ENCODE measurements at places on chromosomes 13 and 19.

GRCh38 chr13:51258612-51259548 lies 36.7 kb downstream of the FAM124A start:
- no peak for DNase-seq

- DNase-seq, result no peak
Measured at GRCh38 chr13:29922281-29922821, 71.9 kb upstream of the UBL3 start.

DNA sequence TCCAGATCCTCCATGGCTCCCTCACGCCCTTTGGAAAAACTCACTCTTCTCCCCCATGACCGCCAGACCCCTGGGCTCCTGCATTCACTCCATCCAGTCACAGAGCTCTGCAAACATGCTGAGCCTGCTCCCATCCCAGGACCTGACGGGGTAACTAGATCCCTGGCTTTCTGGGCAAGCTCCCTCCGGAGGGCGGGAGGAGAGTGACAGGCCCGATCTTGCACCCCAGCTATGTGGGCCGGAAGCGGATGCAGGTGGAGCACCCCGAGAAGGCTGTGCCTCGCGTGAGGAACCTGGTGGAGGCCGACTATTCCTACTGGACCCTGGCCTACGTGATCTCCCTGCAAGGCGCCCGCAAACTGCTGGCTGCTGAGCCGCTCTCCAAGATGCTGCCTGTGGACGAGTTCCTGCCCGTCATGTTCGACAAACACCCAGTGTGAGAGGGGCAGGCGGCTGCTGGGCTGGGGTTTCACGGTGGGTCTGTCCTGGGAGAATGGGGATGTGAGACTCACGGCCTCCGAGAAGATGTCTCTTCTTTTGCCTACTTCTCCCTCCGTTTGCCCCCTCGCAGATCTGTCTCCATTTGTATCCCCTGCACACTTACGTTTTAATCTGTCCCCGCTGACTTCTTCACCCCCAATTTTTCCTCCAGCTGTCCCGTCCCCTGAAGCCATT lies 25.2 kb downstream of the COLGALT1 start:
- DNase-seq, result no peak

GRCh38 chr13:42266473-42266872 lies 5.5 kb upstream of the AKAP11 start:
- DNase-seq, result no peak

DNA sequence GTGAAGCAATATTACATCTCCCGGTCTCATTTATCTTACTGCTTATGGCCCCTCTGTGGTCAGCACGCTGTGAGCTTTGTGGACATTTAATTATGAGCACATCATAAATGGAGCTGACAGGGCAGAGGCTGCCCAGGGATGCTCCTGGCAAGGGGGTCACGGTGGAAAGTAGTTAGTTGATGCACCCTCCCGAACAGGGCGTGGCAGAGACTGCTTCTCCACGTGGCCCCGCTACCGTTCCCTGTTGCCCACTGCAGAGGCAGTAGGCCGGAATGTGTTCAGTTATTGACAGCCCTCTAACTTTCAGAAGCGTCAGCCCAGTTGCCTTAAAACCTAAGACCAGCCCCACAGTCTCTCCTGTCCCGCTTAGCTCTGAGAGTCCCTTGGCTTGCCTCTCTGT lies 180.3 kb upstream of the ZNF507 start:
- no peak for DNase-seq

DNA sequence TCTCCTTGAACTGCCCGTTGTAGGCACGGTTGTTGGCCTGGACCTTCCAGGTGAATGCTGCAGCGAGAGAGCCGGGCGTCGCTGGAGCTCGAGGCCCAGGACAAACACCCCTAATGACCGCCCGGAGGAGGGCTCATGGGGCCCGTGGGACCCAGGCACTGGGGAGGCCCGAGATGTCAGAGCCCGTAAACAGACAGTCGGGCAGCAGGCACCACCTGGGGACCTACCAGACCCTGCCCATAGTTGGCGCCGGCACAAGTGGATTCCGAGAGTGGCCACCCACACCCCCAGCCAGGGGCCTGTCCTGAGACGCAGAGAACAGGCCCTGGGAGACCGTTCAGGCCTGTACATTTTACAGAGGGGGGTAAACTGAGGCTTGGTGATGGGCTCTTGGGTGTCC lies 2.4 kb downstream of the ATP8B3 start:
- DNase-seq, result no peak

DNA sequence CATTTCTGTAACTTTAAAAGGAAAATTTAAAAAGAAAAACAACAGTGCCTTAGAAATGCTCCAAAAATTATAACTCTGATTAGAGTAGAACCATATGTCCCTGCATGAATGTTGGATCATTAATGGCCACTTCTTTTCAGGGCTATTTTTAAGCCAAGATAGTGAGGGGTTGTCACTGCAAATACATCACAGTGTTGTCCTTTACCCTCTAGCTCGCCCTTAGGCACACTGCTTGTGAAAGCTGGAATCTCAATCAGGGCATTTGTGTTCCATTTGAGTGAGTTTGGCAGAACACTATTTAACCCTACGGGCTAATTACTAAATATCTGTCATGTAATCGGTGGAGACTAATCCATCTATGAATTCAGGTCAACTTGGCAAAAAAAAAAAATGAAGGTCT lies 212.2 kb downstream of the NHLRC3 start:
- no peak for DNase-seq

DNA sequence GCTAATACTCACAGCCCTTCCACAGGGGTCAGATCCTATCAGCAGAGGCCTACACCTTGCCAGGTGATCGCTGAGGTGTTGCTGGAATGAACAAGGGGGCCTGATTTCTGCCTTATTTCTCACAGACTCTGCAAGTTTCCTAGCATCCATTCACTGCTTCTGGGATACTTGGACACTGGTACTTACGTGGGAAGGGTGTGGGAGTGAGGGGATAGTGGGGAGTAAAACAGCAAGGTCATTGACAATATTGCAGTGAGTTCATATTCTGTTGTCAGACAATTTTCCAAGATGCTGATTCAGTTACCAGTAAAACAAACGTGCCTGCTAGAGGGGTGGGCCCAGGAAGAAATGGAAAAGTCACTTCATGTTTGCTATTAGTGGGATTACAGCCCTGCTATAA lies 276.5 kb downstream of the SHISA2 start:
- DNase-seq, result no peak

DNA sequence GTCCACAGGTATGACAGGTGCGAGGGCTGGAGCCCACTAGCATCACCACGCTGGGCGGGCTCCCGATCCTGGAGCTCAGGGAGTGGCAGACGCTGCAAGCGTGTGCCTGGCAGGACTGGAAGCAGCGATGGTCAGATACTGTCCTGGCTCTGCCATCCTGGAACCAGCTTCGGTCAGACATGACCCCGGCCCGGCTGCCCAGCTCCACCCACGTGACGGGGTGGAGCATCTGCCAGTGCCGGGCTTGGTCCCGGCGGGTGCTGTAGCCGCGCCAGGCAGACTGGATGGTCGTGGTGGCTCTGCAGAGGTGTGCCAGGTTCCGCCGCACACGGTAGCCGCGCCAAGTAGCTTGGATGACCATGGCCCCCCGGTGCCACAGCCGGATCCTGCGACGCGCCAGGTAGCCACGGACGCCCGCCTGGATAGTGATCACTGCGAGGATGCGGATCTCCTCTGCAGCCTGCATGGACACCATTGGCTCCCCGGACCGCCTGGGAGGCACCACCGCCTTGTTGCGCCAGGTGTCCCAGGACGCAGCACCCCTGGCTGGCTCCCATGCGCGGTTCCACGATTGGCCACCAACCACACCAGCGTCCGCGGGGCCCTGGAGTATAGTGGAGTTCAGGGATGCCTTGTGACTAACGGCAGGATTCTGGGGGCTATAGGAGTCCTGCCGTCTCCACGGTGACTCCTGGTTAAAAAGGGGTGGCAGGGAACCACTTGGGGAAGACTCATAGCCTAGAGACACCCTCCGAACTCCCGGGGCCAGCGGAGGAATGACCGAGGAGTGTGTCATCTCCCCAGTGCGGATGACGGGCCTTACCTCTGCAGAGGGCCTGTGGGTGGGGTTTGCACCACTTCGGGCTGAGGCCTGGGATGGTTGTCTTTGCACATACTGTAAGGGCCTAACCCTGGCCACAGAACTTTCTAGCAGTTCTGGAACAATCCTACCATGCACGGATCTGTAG lies 16.5 kb downstream of the IQCN start:
- no peak for DNase-seq

GRCh38 chr13:73482556-73482955 lies 423.8 kb downstream of the KLF5 start:
- DNase-seq, result no peak

- no peak for DNase-seq
Measured at GRCh38 chr19:10643968-10644259, 10.2 kb upstream of the ILF3 start.
